ENCODE measurements at places on chromosomes 11 and 22. TPM values are rescaled to one million over a fixed set of nuclear protein-coding genes. Genes with fewer than 3 reads are reported as not detected.

POU2AF2 gene
- 2.1 TPM for total RNA-seq

UFD1 gene
- 56.0 TPM for total RNA-seq

SLC7A4 gene
- total RNA-seq: not detected

PLA2G3 gene
- not detected for total RNA-seq

MMP13 gene
- total RNA-seq: not detected

GRCh38 chr11:129444274-129444673, 68.6 kb downstream of the BARX2 start:
- DNase-seq: no peak

GRCh38 chr22:24801901-24802465, 4.0 kb upstream of the SGSM1 start:
- DNase-seq: no peak

DNA sequence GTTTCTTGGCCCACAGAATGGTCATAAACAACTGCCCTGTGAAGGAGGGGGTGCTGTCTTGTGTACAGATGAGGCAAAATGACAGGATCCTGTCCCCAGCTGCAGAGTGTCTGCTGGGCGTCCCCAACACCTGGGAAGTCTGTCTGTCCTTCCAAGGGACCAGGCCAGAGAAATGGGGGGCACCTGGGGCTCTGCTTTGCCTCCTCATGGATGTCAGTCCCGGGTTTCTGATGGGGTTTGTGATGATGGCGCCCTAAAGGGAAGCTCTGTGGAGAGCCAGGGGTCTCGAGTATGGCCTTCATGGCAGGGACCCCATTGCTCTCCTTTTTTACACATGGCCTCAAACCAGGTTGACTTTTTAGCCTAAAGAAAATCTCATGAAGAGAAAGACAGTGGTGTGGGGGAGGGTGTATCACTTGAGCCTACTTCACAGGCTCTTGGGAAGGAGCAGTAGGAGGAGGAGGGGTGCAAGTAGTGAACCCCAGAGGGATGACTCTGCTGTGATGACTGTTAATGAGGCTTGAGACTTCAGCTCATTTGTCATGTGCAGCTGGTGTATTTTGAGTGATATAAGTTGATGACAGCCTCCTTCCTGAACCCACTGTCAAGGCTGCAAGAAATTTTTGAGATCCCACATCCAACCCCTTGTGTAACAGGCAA, 40.6 kb upstream of the TUB start:
- no peak for DNase-seq

DNA sequence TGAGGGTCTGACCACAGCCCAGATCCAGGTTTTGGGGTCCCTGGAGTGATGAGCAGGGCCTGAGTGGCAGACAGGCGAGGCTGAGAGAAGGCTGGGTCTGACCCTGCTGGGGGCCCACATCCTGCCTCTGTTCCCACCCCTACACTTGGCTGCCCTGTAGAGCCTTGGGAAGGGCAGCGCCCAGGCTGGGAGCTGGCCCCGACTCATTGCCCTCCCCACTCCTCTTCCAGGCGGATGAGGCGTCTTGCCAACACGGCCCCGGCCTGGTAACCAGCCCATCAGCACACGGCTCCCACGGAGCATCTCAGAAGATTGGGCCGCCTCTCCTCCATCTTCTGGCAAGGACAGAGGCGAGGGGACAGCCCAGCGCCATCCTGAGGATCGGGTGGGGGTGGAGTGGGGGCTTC, 4.9 kb downstream of the DERL3 start:
- peak; percentile 59 for DNase-seq

GRCh38 chr11:79768343-79768742, 327.5 kb upstream of the TENM4 start:
- no peak for DNase-seq

- DNase-seq: no peak
These were observed 1053.8 kb downstream of the LRRC4C start for GRCh38 chr11:40405614-40406013.

DNA sequence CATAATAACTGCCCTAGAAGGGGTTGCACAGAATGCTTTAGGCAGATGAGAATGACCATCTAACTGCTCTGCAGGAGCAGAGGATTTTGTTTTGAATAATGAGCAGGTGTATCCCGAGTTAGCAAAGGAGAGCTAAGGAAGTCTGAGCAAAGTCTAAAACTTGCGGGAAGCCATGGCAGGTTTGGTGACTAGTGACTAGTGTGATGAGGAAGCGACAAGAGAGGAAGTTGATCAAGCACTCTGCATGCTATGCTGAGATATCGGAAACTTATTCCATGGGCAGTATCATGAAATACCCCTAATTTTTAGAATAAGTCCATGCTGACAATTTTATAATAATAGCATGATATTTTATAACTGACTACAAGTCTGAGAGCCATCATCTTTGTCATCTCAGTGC, 12.9 kb downstream of the OLFML1 start:
- DNase-seq: no peak

DNA sequence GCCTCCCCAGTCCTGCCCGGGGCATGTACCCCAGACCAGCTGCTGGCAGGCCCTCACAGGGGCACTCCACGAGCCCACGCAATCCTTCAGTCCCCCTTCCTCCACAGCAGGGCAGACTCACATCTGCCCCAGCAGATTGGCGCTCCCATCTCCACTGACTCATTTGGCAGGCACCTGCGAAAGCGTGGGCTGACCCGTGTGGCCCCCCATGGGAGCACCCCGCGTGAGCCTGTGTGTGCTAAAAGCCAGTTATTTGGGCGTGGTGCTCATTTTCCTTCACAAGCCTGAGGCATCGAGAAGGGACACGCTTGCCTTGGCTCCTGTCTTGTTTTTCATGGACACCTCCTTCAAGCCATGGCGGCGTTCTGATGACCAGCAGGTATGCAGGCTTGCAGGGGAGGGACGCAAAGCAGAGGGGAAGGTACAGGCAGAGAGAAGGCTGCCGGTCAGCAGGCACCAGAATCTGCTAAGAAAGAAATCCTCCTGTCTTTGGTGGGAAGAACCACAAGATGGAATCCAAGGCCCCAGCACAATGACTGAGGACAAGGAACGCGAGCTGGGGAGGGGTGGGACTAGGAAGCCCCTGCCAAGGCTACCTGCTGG, 8.6 kb downstream of the NECTIN1 start:
- DNase-seq: no peak

GRCh38 chr11:134038897-134039470, 29.9 kb upstream of the JAM3 start:
- no peak for DNase-seq

- peak; percentile 68 for DNase-seq
These were observed 40.1 kb upstream of the CLMP start for GRCh38 chr11:123235117-123235655.

All from psoas muscle (tissue), 8 donors.